NCI-H187 (cell line): ENCODE measurements at places on chromosomes 7 and 10.

DNA sequence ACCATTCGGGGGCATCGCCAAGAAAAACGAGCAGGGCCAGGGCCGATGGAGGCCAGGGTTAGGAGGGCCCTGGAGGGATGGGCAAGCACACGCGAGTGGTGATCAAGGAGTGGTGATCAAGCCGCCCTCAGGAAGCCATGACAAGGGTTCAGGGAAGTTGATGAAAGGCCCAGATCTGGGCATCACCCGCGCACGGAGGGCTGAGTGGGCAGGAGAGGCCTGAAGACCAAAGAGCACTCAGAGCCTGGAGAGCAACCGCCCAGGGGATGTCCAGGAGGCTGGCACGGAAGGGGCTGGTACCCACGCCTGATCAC lies 114.6 kb downstream of the WDR37 start:
- DNase-seq, result no peak

GRCh38 chr10:96712662-96713271 lies 7.5 kb downstream of the PIK3AP1 start:
- DNase-seq, result no peak

DNA sequence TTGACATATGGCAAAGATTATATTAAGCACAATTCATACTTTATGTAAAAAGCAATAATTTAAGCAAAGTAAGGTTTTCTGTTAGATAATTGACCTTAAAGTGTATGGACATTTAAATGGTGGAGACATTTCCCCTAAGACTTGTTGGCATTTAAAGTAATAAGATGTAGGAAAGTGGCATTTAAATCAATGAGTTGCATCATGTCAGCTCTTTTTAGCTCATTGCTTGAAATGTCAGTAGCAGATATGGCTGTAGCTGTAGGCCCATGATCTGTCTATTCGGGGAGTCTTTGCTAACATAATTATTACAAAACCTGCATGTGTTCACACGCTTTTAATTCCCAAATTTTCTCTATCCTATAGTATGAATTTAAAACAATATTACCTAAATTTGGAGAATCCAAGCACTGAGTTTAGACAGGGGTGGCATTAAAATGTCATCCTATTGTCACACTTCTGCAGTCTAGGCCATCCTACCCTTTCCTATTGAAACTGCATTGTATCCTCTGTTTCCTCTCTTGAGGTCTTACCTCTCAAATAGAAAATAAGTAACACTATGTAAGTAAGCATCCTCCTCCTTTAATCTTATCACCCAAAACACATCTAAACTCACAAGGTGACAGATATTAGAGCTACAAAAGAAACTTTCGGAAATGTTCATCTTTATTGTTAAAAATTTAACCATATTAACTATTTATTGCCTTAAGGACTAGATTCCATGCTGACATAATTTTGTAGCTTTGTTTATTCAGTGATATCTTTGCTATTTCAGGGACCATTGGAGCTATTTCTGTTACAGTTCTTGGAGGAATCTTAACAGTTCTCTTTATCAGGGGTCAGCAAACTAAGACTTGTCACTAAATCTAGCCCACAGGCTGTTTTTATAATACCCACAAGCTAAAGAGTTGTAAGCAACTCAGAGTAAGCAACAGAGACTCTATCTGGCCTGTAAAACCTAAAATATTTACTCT lies 91.2 kb downstream of the LCOR start:
- no peak for DNase-seq

- no peak for DNase-seq
Measured at GRCh38 chr10:9294132-9294663, 1239.7 kb downstream of the GATA3 start.

- no peak for DNase-seq
Measured at GRCh38 chr7:362402-363096, 72.6 kb downstream of the FOXL3 start.

- no peak for DNase-seq
Measured at GRCh38 chr7:158054081-158054480, 533.5 kb downstream of the PTPRN2 start.
